Lower leg skin (tissue), 4 donors: ENCODE measurements at places on chromosomes 4 and X. TPM values are rescaled to one million over a fixed set of nuclear protein-coding genes. Genes with fewer than 3 reads are reported as not detected.

DNA sequence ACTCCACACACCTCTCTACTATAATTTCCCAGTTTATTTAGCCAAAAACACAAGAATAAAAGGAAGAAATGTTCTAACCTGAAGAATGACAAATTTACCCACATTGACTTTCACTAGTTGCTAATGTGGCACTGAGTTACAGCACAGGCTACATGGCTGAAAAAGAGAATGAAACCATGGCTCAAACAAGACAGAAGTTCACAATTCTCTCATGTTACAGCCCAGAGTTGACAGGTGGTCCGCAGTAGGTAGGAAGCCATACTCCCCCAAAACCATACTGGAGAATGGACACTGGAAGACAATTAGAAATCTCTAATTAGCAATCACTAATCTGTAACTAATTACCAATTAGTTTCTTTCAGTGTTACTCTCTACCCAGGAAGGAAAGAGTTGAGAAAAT lies 170.8 kb downstream of the ADGRA3 start:
- DNase-seq: no peak

Gene SPANXC
- total RNA-seq: not detected

DNA sequence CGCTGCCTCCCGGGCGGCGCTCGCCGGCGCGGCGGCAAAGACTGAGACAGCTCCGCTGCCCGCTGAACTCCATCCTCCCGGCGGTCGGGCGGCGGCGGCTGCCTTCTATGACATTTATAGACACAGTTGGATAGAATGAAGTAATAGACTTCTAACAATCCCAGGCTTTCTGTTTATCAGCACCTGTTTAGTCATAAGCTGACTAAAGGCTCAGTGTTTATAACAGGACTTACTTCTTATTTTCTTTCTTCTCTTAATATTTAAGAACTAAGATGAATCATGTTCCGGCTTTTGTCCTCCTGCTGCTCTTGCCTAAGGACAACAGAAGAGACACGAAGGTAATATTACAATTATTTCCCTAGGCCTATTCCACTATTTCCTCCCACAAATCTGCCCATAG lies 3.9 kb downstream of the ARL13A start:
- no peak for DNase-seq

DNA sequence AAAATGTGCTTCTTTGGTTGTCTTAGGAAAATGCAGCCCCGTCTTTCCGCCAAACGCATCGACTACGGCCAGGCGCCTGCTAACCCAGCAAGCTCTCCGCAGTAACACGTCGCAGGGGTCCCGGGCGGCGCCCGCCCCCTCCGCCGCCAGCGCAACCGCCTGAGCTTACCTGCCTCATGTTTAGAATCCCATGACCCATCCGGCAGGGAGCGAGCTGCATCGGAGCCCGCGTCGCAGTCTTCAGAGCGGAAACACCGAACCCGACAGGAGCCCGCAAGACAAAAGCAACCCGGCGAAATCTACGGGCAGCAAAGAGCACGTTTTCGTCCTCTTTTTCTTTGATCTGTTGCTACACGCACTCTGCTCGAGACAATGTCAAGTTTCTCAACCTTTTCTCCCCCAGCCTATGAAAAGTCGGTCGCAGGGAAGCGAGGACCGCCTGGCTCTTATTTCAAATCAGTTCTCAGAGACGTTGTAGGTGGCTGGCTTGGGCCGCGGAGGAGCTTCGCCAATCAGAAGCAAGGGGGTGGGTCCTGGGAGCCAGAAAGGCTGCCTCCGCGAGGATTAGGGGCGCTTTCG lies at the start of gene MID1:
TSS of gene MID1 (minus strand) at position 465 of the 579 bp plus-strand sequence. CDS start 53,038 bp downstream, outside the sequence.
- peak; percentile 40 for DNase-seq

- no peak for DNase-seq
Measured at GRCh38 chrX:106484233-106484632, 127.5 kb upstream of the RADX start.

Gene SPACA5
- total RNA-seq: not detected

- no peak for DNase-seq
Measured at GRCh38 chrX:25002661-25003020, 13.1 kb downstream of the ARX start.

DNA sequence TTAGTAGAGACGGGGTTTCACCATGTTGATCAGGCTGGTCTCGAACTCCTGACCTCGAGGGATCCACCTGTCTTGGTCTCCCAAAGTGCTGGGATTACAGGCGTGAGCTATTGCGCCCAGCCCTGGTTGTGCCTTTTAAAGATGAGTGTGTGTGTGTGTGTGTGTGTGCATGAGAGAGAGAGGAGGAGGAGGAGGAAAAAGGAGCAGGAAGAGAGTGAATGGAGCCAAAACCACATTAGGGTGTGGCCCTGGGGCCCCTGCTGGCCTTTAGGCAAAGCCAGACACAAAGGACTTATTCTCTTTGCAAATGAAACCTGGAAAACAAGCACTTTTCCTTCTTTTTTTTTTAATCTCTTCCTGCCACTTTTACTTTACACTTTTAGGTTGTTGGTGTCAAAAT lies 48.2 kb upstream of the KLF3 start:
- peak; percentile 83 for DNase-seq

Gene CT83
- total RNA-seq: not detected

DNA sequence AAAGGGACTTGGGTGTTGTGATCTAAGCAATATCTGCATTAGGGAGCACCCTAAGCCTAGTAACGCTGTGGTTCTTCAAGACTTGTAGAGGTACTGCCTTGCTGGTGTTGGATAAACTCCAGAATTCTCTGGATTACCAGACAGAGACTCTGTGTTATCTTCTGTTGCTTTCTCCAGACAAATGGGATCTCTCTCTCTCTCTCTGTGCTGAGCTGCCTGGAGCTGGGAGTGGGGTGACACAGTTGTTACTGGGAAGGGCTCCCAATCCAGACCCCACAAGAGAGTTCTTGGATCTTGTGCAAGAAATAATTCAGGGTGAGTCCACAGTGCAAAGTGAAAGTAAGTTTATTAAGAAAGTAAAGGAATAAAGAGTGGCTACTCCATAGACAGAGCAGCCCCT lies 48.8 kb downstream of the MCUB start:
- no peak for DNase-seq

- no peak for DNase-seq
Measured at GRCh38 chr4:38804654-38805295, at the start of gene TLR1. Gene TLR1, minus strand, starts transcription at chr4:38804791. Its CDS starts 5,960 bp downstream, at chr4:38798831.

Gene MAGEA4
- total RNA-seq: not detected
